ENCODE measurements at places on chromosomes 1 and 21.

- peak; percentile 72 for DNase-seq
Measured at GRCh38 chr1:46622344-46622743, 5.7 kb upstream of the MOB3C start.

DNA sequence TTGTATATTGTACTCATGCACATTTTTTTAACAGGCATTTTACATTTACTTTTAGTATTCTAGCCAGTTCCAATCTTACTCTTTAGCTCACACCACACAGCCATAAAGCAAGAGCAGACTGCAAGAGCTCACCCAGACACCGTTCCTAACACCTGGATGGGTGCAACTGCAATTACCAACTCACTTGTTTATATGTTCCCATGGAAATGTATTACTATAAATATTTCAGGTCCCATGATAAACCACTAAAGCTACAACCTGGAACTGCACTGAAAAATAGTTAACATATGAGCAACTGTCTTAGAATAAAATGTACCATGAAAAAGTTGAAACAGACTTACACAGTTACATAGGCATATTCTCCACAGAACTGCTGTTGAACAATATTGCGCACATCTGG is 30.8 kb downstream of the USP48 start:
- DNase-seq, result no peak

GRCh38 chr1:239947801-239948200 is 143.9 kb upstream of the FMN2 start:
- DNase-seq, result no peak

- DNase-seq, result no peak
Measured at GRCh38 chr1:30743584-30744059, 14.0 kb downstream of the LAPTM5 start.

DNA sequence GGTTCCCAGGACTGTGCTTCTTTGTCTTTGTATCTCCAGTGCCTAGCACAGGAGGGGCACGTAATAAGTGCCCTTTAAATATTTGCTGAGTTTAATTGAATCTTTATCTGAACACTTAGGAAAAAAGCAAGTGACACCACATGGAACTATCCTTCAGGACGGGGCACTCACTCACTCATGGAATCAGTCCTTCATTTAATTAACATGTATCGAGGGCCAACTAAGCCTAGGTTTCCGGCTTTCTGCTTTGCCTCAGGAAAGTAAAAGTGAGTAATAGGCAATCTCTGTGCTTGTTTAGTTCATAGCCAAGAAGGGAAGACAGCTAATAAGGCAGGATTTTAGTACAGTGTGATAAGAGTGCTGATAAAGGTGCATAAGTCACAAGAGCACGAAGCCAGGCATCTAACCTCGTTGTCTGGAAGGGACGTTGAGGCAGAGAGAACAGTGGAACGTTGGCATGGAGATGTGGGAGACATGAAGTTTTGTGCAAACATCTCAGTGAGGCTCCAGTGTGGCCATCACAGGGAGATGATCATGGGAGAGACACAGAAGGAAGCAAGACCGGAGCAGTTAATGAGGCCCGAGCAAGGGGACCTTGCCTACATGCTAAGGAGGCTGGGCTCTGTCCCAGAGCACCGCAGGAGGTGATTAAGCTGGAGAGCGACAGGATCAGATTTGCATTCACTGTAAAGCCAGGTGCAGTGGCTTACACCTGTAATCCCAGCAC is 54.1 kb upstream of the TRIM67 start:
- DNase-seq, result no peak

GRCh38 chr1:215793180-215793579 is 226.1 kb downstream of the KCTD3 start:
- DNase-seq, result no peak

DNA sequence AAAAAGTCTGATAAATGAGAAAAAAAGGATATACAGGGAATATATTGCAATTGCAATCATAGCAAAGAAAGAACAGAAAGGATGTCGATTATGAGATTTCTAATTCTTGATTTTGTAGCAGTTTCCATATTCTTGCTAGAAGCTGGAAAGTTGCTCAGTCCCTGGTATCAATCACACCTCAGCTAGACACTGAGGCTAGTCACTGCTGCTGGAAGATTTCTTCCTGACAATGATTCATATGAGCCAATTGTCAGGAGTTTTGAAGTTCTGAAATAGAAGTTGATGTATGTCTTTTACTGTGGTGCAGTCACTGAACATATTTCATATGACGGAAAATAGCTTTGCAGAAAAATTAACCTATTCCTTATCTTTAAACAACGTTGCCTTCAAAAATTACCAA is 208.4 kb upstream of the C1orf105 start:
- DNase-seq, result no peak

- DNase-seq, result no peak
Measured at GRCh38 chr1:111285879-111286278, 4.8 kb upstream of the CHIA start.

DNA sequence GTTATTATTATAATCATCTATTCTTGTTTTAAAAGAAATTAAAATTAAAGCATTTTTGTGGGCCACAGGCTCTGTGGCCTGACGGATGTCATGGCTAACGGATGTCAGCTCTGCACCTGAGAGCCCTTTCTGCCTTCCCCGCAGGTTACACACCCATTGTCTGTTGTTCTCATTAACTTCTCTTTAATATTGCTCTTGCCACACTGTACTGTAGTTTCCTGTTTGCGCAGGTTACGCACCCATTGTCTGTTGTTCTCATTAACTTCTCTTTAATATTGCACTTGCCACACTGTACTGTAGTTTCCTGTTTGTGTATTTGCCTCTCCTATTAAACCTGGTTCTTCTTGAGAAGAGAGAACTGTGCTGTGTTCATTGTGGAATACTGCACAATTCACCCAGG is 294.4 kb upstream of the PLXNA2 start:
- DNase-seq, result no peak

DNA sequence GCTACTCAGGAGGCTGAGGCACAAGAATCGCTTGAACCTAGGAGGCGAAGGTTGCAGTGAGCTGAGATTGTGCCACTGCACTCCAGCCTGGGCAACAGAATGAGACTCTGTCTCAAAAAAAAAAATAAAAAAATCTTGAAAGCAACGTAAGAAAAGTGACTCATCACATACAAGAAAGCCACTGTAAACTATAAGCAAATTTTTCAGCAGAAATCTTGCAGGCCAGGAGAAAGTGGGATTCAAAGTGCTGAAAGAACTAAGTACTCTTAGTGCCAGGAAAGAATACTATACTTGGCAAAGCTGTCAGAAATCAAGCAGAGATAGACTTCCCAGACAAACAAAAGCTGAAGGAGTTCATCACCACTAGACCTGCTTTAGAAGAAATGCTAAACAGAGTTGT is 4.4 kb upstream of the HMGN1 start:
- DNase-seq, result no peak

GRCh38 chr1:232987046-232987773 is 36.8 kb downstream of the NTPCR start:
- no peak for DNase-seq

DNA sequence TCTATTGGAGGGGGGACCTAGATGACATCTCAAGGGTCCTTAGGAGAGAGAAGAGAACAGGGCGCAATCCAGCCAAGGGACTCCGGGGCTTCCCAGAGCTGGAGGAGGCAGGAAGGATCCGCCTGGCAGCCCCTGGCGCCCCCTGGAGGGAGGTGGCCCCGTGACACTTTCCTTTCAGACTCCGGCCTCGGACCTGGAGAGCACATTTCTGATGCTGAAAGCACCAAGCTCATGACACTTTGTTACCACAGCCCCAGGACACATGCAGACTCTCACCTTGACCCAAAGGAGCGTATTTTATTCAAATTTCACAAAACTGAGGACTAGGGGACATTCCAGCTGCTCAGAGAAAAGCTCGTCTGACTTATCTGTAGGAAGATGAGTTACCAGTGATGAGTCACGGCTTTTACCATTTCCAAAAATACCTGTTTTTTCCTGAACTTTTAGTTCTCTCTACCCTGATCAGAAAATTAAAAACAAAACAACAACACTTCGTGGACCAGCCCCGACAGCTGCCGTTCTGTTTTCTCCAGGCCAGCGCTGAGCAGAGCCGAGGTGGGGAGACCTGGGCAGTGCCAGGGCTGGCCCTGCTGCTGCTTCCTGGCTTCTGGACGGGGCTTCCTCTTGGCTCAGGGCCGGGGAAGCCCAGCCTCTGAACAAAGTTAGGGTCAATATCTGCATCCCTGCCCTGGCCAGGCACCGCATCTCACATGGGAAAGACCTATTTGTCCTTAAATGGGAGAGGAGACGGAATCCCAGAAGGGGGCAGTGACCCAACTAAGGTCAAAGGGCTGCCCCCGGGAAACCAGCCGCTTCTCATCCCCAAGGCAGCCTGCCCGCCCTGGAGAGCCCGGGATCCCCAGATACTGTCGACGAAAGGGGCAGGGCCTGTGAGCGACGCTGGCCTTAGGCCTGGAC is 21.6 kb upstream of the POFUT2 start:
- DNase-seq, result peak; percentile 93

- no peak for DNase-seq
Measured at GRCh38 chr1:3731583-3732433, 20.4 kb upstream of the CCDC27 start.

GRCh38 chr21:42384989-42385388 is 10.9 kb downstream of the TMPRSS3 start:
- DNase-seq, result no peak

- DNase-seq, result no peak
Measured at GRCh38 chr1:109516872-109517271, 7.3 kb upstream of the AMIGO1 start.

DNA sequence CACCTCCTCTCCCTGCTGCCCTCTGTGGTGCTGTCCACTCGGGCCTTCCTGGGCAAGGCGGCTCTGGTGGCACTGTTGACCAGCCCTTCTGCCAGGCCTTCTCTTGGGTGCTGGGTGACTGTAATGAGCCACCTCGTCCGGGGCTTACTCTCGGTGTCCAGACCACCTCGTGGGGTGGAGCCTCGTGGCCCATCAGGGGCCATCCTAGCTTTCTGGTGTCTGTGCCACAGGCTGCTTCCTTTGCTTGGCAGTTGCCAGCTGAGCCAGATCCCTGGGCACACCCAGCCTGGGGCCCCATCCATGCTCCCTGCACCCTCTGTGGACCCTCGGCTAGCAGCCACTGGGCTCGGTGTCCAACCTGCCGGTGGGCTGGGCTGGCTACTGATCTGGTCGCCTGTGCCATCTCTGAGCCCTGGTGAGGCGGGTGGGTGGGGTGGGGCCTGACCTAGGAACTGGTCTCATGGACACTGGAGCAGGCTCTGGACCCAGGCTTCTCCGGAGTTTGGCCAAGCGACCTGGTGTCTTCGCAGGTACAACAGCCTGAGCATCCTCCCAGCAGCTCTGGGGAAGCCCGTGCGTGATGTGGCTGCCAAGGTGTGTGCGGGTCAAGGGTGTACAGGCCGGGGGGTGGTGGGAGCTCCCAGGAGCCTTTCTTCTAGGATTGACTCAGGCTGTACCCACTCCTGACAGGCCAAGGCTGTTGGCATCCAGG is 1.4 kb downstream of the PRXL2B start:
- DNase-seq, result no peak

- no peak for DNase-seq
Measured at GRCh38 chr1:175422156-175422555, 229.6 kb upstream of the KIAA0040 start.

GRCh38 chr1:97243973-97244560 is 522.5 kb downstream of the PTBP2 start:
- DNase-seq, result no peak

DNA sequence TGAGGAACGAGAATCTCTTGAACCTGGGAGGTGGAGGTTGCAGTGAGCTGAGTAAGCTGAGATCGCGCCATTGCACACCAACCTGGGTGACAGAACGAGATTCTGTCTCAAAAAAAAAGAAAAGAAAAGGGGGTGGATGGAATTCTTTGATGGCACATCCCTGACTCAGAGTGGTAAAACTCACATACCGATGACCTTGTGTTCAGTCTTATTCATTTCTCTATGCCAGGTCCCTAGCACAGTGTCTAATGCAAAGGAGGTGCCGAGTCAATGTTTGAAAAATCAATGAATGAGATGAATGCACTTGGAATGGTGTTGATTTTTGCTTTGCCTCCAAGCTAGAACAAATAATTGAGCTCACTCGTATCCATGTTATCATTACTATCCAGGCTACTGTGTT is 18.5 kb upstream of the FAM20B start:
- no peak for DNase-seq

- no peak for DNase-seq
Measured at GRCh38 chr1:89620664-89621063, 12.3 kb upstream of the LRRC8C start.

Measured in islet precursor cell (in vitro differentiated cells).